ENCODE measurements at places on chromosomes 7 and 10.

DNA sequence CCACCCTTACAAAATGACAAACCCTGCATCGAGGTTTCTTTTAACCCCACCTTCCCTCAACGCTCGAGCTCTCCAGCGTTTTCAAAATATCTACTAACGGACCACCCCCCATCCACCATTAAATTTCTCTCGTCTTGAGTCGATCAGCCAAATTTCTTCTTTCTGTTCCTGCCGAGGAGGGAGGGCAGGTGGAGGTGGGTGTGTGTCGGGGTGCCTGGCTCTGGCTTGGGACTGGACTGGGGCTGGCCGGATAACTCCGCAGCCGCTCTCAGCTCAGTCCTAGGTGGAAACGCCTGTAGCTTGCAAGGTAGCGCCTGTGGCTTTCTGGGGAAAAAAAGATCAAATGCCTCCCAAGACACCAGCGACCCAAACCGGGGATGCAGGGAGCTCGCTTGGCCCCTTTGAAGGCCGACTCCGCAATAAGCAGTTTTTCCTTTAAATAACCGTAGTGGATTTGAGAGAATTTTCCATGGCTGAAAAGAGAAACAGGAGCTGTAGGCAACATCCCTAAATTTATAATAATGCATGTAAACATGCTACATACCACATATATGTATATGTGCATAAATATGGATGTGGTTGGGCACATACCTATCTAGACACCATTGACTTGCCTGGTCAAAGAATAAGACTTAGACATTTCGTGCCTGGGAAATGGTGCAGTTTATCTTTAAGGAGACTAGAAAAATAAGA, 1.9 kb upstream of the TMEM178B start:
- no peak for DNase-seq

GRCh38 chr10:372566-372965, 237.3 kb downstream of the ZMYND11 start:
- DNase-seq: no peak

DNA sequence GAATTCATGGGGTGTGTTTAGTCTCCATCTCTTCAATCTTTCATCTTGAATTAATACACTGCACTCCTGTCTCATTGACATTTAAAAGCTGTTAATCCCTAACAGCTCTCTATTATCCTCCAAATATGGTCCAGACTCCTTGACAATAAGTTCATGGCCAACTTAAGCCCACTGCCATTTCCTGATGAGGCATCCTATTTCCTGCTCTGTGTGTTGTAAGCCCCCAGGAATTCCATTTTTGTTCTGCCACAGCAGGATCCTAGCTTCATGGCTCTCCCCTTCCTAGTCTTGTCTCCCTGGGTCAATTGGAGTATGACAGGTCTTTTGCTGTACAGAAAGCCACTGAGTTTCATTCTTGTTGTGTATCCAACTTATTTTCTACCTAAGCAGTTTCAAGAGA, 218.8 kb downstream of the OTUD1 start:
- no peak for DNase-seq

DNA sequence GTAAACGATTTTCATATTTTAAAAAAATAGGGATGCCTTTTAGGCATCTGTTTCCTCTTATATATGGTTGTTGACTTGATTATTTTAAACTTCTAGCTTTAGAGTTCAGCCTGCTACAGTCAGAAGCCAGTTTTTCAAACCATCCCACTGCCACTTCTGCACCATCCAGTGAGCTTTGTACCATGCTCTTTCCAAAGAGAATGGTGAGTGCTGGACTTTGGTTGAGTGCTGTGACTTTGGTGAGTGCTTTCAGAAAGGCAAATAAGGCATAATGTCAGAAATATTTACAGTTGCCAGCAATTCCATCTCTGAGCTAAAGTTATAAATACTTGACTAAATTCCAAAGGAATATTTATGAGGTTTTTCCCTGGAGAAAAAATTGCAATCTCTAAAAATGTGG, 117.4 kb downstream of the IPMK start:
- DNase-seq: no peak

- DNase-seq: no peak
Observed at GRCh38 chr10:70674560-70675495, 2.5 kb downstream of the ADAMTS14 start.

DNA sequence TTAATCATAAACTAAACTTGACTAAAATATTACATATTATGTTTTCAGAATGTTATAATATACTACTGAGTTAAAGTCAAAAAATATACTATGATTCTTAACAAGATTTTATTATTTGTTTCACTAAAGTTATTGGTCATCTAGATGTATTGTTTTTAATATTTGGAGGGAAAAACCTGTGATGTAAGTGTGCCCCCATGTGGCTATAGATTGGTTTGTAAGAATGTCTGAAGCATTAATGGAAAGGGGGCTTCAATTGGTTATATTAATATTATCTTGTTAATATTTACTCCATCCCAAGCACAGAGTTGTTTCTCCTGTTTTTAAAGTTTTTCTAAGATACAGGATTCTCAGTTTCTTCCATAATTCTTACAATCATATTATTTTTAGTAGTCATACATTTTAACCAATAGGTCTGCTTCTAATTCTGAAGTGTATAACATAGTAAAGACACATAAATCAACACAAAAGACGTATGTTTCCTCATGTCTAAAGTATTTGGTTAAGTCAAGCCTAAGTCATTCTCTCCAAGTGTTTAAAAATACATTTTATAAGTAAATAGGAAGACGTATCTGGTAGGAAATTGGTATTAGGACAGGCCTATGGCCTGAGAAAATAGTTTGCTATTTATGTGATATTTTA, 58.0 kb downstream of the GNAT3 start:
- no peak for DNase-seq

DNA sequence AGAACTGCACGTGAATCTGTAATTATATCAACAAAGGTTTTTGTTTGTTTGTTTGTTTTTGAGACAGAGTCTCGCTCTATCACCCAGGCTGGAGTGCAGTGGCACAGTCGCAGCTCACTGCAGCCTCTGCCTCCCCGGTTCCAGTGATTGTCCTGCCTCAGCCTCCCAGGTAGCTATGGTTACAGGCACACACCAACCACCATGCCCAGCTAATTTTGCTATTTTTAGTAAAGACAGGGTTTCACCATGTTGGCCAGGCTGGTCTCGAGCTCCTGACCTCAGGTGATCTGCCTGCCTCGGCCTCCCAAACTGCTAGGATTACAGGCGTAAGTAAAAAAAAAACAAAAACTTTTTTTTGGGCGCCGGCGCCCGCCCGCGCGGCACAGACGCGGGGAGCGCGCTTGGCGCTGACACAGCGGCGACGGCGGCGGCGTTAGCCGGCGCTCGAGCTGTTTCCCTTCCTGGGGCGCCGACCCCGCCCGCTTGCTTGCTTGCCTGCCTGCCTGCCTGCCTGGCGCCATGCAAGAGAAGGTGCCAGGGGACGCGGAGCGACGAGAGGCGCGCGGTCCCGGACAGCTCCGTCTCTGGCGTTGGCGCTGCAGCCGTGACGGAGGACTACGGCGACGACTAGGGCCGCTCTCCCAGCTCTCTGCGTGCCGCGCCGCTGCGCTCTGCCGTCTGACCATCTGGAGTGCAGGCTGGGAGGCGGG, 171.4 kb upstream of the NUPR2 start:
- DNase-seq: no peak

- DNase-seq: no peak
Observed at GRCh38 chr10:92208736-92209135, 82.1 kb downstream of the CPEB3 start.

DNA sequence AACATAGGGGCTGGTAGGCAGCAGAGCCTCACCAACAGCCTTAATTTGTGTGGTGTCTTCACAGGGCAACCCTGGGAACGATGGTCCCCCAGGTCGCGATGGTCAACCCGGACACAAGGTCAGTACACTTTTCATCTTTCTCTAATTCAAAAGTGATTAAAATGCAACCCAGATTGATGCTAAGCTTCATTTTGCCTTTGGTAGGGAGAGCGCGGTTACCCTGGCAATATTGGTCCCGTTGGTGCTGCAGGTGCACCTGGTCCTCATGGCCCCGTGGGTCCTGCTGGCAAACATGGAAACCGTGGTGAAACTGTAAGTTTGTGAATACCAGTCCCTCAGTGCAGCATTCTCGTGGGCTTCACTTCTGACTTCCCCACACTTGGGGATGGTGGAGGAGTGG, 30.9 kb downstream of the COL1A2 start:
- DNase-seq: no peak

- DNase-seq: no peak
Observed at GRCh38 chr10:36840788-36841187, 284.6 kb upstream of the ANKRD30A start.

DNA sequence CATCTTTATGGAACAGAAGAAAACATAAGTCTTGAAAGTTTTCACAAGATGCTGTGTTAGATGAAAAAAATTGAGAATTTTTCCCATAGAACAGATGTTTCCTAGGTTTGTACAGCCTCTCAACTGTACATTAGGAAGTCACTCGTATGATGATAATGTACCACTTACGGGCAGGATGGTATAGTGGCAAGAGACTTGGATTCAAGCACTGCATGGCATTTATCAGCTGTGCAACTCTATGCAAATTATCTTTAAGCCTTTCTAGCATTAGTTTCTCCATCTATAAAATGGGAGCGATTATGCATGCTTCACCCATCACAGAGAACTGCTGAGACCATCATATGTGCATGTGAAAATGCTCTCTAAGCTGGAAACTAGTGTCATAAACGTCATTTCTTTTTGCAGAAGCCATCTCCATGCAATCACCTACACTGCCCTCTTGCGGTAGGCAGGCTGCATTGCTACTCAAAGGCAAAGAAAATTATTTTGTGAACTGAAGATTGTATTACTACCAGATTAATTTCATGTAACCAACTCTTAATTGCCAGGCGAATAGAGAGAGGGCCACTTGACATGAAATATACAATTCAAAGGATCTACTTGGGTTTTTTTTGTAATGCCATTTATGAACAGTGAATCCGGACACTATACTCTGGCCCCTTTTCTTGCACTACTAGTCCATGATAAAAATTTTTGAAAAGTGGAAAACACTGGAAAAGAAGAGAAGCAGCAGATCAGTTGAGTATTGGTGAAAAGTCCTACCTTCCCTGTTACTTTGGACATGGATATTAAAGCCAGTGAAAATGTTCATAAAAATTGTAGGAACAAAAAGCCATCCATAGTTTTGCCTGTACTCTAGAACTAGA, 102.3 kb downstream of the JAZF1 start:
- no peak for DNase-seq

DNA sequence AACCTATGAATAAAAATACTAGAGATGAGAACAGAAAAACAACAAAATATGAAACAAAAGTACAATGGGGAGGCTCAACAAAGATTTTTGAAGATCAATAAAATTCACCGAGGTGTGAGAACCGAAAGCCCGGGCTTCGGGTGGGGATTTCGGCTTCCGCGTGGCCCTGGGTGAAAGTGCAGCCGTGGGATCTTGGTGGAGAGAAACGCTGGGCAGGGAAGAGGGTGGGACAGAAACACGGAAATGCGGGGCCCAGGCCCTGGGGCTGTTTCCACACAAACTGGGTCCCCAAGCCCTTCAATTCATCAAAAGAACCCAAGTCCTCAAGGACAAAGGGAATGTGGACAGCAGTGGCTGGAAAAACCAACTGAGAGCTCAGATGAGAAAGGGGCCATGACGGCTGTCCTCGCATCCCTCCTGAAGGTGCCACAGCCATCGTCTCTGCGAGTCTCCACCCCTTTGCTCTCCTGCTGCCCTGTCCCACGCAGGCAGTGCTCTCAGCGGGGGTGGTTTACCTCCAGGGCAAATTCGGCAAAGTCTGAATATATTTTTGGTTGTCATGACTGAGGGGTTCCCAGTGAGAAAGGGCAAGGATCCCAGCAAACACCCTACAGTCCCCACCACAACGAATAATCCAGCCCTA, 19.7 kb downstream of the FOXL3 start:
- DNase-seq: no peak

DNA sequence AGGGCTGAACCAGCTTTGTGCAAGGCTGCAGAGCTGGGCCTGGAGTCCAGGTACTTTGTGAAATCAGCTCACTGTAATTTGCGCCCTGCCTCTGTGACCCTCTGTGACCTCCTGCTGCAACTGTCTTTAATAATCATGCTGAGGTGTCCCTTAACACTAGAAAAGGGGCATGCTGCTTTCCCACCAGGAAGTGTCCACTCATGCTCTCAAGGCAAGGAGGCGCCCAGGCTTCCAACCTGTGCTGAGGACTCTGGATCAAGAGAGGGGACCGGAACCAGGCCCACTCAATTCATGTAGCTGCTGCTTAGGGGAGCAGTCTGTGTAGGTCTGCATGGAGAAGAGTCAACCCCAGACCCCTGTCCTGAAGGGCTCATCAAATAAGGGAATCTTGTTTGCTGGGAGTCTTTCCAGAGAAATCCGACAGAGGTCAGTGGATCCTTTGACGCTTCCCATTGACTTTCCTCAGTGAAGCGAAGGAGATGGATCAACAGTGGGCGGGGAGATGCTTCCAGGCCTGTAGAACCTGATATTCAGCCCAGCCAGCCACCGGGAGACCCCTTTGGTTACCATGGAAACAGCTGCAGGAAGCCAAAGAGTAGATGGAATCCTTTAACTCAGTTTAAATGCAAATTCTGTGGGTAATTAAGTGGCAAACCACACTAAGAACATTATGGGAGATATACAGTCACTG, 945.9 kb downstream of the GRID1 start:
- no peak for DNase-seq

- no peak for DNase-seq
Observed at GRCh38 chr10:28946479-28946878, 269.2 kb downstream of the BAMBI start.
